Posterior vena cava (tissue), 2 donors: ENCODE measurements at places on chromosomes 1 and 21. TPM values are rescaled to one million over a fixed set of nuclear protein-coding genes. Genes with fewer than 3 reads are reported as not detected.

SERPINC1 gene
- 0.65 TPM for total RNA-seq

NCF2 gene
- 12.8 TPM for total RNA-seq

RAB7B gene
- total RNA-seq = 9.2 TPM

SLAMF7 gene
- 0.69 TPM for total RNA-seq

HAPLN2 gene
- total RNA-seq = 4.4 TPM

DNA sequence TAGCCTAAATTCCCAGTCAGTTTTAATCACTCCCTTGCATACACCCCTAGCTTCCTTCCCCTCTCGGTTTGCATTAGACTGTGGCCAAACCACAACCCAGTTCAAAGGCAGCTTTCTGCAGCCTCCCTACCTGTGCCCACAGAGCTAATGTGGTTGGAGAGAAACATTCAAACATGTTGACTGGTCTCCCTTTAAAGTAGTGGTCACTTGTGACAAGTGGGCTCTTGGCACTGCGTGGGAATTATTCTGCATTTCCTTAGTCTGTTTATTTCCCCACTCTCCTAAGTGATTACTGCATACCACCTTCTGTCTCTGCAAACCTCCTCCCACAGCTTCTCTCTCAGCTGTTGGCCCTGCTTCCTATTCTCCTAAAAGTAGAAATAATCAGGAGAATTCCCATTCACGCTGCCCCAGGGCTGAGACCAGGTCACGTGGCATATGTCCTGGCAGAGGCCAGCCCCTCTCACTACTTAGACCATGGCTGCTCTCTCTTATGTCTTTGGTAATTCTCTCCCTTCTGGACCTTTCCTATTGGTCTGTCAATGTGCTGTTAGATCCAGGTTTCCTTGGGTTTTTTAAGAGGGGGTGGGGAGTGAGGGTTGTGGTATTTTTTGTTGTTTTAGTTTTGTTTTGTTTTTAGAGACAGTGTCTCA is 38.4 kb upstream of the CD101 start:
- DNase-seq = no peak

DNA sequence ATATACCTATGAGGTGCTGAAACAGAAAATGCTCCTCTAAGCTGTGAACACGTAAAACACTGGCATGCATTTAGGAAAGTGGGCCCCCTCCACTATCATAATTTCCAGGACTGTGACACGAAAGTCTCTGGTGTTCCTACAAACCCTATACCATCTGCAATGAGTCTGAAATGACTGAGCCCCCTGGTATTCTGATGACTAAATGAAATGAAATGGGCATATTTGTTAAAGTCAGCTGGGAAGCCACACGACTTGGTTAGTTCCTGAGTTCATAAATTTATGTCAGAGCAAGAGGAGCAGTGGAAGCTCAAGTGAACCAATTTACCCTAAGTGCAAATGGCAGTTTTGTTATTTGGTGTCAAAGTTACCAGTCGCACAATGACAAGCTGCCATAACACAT is 182.3 kb downstream of the KCTD3 start:
- no peak for DNase-seq

DNA sequence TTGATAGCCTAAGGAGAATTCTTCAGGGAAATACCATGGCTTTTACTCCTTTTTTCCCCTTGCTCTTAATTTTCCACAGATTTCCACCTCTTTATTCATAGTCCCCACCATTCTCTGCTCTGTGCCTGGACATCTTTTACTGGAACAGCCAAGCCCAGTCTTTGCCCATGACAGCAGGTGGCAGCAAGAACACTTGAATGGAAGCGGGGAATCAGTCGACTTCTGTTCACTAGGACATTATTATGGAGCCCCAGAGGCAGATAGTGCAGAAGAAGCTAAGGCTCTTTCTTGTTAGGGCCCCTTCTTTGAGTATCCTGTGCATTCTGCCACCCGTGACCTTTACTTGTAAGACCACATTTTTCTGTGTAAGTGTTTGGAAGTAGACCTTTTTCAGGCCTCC is 6.3 kb downstream of the OR14I1 start:
- no peak for DNase-seq

GRCh38 chr1:24966724-24967346 is 36.8 kb upstream of the RUNX3 start:
- no peak for DNase-seq

DNA sequence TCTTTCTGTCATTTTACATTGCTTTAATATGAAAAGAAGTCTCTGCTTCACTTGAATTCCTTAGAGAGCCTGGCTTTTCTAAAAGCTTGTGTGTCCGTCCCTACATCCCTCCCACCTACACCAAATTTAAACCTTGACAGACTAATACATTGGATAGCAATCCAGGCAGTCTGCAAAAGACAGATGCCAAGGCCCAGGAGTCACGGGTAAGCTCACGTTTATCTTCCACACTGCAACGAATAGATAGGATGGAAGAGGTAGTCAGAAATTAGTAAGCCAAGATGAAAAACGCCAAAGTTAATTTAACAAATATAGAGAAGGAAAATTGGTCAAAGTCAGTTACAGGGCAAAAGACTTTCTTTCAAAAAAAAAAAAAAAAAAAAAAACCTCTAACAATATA is 338.1 kb downstream of the SMYD3 start:
- DNase-seq = no peak

DNA sequence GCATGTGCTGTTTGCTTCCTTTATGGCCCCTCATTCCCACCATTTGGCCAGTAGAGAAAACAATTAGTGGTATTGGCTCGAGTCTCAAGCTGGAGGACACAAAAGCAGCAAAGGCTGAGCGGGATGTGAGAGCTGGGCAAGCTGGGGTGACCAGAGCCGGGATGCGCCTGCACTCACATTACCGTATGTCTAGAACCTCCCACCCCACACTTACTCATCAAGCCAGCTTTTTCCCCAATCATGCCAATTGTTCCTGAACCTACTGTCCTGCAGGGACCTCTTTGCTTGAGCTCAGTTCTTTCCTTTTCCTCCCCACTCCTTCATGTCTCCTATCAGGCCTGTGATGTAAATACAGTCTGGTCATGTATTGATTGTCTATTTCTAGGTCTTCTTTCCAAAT is 45.9 kb downstream of the KIRREL1 start:
- DNase-seq = no peak

DNA sequence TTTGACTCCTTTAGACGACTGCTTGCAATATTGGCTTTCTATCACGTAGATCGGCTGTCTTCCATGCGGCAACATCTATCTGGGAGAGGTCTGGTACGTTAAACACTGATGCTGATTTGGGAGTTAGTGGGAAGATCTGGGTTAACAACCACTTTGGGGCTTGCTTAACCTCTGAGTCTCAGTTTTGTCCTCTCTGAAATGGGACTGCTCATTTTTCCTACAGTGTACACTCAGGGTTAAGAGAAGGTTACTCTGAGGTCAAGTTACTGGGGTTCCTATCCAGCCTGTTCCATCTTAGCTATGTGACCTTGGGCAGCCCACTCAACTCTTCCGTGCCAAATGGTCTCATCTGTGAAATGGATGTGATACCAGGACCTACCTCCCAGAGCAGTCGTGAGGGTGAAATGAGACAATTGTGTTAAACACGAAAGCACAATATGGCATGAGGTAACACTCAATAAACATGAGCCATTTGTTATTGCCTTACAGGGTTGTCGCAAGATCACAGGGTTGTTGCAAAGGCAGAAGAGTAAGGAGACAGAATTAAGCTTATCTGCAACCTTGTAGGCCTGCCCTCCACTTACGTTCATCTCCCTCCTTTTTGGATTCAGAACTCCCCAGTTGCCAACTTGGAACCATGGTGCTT is 5.6 kb downstream of the ABCA4 start:
- no peak for DNase-seq

DNA sequence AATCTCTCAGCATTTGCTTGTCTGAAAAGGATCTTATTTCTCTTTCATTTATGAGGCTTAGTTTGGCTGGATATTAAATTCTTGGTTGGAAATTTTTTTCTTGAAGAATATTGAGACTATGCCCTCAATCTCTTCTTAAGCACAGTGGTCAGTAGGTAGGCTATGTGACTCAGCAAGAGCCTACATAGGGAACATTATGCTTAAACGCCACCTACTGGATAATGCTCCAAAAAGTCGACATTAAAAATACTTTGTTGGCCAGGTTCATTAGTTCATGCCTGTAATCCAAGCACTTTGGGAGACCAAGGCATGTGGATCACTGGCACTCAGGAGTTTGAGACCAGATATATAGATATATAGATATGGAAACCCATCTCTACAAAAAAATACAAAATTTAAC is 678.0 kb upstream of the USP24 start:
- no peak for DNase-seq

- no peak for DNase-seq
Observed at GRCh38 chr1:162710345-162710744, 78.1 kb downstream of the DDR2 start.

DNA sequence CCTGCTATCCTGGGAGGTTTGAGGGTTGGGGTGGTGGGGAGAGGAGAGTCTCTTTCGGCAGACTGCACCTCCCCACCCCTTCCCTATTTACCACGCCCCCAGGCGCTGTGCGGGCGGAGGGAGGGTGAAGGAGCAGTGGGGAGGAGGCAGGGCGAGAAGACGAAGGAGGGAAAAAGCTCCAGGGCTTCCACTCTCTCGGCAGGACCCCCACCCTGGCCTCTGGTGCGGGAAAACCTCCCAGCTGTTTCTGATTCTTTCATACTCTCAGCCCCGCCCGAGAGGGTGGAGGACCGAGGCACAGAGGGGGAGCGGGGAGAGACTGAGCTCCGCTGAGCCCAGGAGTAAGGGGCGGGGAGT is 866 bp upstream of the WNT2B start:
- peak; percentile 72 for DNase-seq

GRCh38 chr21:37424396-37424795 is 57.8 kb downstream of the DYRK1A start:
- DNase-seq = no peak

- DNase-seq = no peak
Observed at GRCh38 chr1:99218999-99219398, 45.3 kb upstream of the PLPPR4 start.
